Heart right ventricle (tissue), 16 donors: ENCODE measurements at places on chromosomes 7 and 10. TPM values are rescaled to one million over a fixed set of nuclear protein-coding genes. Genes with fewer than 3 reads are reported as not detected.
A peak's percentile ranks its signal among the peaks of the same experiment; 100 is the strongest.

- DNase-seq, result no peak
Observed at GRCh38 chr7:142752376-142753225, 3.3 kb downstream of the PRSS1 start.

GRCh38 chr10:1359626-1359955, 303.4 kb downstream of the WDR37 start:
- DNase-seq, result no peak

The ZNF804B gene
- polyA plus RNA-seq, result not detected

- DNase-seq, result no peak
Observed at GRCh38 chr7:684416-684815, 42.1 kb upstream of the DNAAF5 start.

GRCh38 chr7:130065500-130066152, 4.7 kb upstream of the KLHDC10 start:
- DNase-seq, result no peak

The PILRB gene
- polyA plus RNA-seq, result 69.1 TPM

DNA sequence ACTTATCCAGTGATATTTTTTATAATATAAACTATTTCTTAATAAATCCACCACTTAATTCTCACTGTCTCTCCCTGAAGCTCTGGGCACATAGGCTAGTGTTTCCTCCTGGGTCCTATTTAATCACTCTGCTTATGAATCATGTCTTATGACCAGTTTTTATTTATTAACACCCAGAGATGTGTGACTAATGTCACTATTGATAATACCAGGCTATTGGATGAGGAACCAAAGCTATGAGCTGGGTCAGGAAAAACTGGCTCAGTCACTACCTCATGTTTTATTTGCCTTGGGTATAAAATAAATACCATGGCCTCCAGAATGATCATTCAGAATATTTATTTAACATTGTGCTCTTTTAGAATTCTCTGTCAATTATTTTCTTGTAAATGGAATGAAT, 5.2 kb downstream of the SEMA3E start:
- DNase-seq, result no peak

GRCh38 chr10:2964632-2965296, 102.6 kb upstream of the PFKP start:
- DNase-seq, result no peak

DNA sequence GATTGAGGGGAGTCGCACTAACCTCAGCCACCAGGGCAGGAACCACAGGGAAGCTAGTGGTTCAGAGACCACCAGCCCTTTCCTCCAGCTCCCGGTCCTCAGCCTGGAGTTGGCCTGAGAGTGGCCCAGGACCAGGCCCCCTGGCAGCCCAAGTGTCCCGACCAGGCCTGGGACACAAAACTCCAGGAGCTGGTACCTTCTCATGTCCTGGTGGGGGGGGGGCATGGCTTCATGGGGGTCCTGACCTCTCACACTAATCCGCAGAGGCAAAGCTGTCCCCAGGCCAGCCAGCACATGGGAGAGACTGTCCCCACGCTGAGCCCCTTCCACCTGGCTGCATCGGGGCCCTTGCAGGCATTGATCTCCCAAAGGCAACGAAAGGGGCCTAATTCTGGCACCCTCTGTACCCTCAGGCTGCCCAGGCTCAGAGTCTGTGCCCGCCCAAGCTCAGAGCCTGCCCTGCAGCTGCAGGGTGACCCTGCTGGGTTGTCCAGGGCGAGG, 28.2 kb downstream of the GPRIN2 start:
- no peak for DNase-seq

GRCh38 chr7:31049005-31049765, 2.9 kb upstream of the ADCYAP1R1 start:
- DNase-seq, result no peak

DNA sequence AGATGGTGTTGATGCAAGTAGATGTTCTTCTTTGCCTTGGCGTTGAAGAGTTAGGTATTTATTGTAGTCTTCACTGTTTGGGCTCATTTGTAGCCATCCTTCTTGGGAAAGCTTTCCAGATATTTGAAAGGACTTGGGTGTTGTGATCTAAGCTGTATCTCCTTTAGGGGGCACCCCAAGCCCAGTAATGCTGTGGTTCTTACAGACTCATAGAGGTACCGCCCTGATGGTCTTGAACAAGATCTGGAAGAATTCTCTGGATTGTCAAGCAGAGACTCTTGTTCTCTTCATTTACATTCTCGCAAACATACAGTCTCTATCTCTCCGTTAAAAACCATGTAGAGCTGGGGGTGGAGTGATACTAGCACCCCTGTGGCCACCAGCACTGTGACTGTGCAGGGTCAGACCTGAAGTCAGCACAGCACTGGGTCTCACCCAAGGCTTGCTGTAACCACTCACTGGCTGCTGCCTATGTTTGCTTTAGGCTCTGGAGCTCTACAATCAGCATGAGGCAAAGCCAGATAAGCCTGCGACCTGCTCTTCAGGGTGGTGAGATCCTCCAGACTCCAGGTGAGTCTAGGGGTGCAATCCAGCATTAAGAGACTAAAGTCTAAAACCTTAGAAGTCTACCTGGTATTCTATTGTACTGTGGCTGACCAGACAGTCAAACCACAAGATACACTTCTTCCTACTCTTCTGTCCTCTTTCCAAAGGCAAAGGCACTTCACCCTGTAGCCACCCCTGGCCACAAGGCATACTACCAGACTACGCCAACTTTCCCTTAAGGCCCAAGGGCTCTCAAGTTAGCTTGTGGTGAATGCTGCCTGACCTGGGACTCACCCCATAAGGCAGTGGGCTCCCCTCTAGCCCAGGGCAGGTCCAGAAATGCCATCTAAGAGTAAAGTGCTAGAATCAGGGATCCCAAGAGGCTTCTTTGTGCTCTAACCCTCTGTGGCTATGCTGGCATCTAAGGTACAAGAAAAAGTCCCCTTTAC, 209.7 kb upstream of the TMEM196 start:
- peak; percentile 25 for DNase-seq

- no peak for DNase-seq
Observed at GRCh38 chr7:90092506-90092905, 61.8 kb upstream of the STEAP1 start.

The R3HCC1L gene
- 6.4 TPM for polyA plus RNA-seq

GRCh38 chr10:80760914-80761371, 223.2 kb downstream of the SH2D4B start:
- no peak for DNase-seq

DNA sequence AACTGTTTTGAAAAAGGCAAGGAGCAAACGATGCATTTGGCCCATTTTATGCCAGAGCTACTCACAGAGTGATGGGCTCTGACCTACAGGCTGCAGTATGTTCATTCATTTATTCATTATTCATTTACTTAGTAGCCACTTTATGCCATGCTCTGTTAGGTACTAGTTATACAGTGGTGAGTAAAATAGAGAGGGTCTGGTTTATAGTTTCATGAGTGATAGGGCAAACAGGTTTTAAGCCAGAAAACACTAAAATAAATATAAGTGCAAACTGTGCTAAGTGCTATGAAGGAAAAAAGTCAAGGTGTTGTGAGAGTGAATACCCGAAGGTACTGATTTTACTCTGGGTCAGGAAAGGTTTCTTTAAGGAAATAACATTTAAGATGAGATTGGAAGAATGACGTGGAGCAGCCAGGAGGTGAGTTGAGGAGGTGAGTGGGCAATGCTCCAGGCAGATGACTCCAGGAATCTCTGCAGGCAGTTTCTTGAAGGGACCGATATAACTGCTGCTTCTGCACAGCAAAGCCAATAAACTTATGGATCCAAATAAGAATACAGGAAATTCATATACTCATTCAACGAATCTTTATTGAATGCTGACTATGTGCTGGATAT, 56.9 kb upstream of the FAM133B start:
- DNase-seq, result no peak
